NCI-H1092 treated with DMSO at 0.1 percent for 48 hours (cell line): ENCODE measurements at places on chromosomes 4 and X.

DNA sequence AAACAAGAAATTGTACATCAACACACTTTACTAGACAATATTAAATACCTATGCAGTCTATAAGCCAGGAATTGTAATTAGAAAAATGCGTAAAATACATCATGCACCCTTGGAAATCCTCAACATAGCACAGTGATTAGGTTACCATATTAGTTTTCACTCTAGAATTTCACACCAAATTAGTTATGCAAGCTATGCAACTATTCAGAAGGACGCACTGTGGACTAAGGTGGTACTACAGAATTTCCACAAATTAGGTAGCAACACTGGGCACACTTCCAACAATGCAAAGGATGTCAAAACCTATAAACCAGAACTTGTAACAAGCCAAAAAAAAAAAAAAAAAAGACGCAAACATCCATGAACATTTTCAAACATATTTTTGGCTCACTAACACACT, 71.1 kb upstream of the ZCCHC13 start:
- no peak for DNase-seq

- DNase-seq = no peak
Observed at GRCh38 chr4:180636696-180637404, 1606.4 kb upstream of the TENM3 start.

GRCh38 chr4:110475881-110476818, at the start of gene ENPEP:
Gene ENPEP, plus strand, starts transcription at chr4:110476155. Its CDS starts 260 bp downstream, at chr4:110476415.
- no peak for DNase-seq

GRCh38 chr4:123994917-123995316, 598.3 kb downstream of the SPRY1 start:
- DNase-seq = no peak
